Astrocyte of the cerebellum (primary cell): ENCODE measurements at places on chromosomes 4 and X.

DNA sequence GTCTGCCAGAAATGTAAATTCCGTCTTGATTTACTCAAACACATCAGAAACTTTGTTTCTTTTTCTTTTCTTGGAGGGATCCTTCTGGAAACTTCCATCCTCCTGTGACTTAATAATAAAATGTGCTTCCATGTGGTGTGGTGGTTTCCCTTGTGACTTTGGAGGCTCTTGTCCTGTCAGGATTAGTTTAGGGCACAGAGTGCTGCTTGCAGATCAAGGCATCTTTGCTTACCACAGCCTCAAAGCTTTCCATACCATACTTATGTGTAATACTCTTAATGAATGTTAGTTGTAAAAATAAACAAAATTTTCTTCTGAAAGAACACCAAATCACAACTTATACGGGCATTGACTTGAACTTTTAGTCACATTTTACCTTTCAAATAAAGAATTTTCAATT is 27.4 kb downstream of the GBA3 start:
- DNase-seq = peak; percentile 13

- DNase-seq = no peak
These were observed 29.4 kb upstream of the CENPU start for GRCh38 chr4:184763150-184763780.

- no peak for DNase-seq
These were observed 5.0 kb upstream of the MSANTD1 start for GRCh38 chr4:3244002-3244401.

DNA sequence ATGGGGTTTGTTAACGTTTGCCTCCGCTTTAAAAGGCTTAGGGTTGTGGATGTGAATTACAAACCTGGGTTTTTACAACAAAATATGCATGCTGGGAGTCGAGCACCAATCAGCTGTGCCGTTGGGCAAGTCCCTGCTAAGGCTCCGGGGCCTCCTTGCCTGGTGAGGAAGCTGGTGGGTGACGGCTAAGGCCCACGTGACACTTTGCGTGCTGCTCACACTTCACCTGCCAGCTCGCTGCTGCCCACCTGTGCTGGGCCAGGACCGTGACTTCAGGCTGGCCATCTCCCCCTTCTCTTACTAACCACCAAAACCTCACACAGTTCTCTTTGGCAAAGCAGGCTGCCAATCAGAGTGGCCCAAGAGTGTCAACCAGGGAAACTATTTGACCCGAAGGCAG is 178.3 kb downstream of the AFAP1 start:
- DNase-seq = no peak

- DNase-seq = no peak
These were observed 77.5 kb upstream of the SMARCA5 start for GRCh38 chr4:143435955-143436354.

DNA sequence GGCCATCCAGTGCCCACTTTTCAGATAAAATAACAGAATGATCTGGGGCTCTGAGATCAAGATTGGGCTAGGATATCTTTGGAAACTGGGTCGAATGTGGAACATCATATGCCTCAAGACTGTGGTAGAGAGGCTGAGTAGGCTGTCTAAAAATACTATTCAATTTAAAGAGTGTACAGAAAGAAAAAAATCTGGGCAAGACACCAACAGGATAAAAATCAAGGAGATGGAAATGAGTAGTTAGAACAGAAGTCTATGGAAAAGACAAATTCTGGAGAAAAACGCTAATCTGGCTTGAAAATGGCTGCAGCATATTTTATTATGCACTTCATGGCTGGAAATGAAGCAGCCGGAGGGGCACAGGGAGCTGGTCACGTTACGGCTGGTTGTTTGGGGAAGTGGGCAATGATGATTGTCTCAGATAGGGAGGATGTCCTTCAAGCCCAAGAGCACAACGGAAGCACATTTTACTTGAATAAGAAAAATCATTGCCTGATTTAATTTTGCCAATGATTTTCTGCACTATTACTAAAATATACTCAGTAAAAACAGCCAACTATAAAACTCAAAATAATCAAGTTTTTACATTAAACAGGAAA is 27.1 kb upstream of the MAPK10 start:
- no peak for DNase-seq

- DNase-seq = peak; percentile 13
These were observed 70.0 kb upstream of the TSPAN5 start for GRCh38 chr4:98728433-98728832.
